ENCODE measurements at places on chromosomes 5 and 9.

- DNase-seq, result no peak
These were observed 70.5 kb downstream of the APBA1 start for GRCh38 chr9:69601698-69602097.

DNA sequence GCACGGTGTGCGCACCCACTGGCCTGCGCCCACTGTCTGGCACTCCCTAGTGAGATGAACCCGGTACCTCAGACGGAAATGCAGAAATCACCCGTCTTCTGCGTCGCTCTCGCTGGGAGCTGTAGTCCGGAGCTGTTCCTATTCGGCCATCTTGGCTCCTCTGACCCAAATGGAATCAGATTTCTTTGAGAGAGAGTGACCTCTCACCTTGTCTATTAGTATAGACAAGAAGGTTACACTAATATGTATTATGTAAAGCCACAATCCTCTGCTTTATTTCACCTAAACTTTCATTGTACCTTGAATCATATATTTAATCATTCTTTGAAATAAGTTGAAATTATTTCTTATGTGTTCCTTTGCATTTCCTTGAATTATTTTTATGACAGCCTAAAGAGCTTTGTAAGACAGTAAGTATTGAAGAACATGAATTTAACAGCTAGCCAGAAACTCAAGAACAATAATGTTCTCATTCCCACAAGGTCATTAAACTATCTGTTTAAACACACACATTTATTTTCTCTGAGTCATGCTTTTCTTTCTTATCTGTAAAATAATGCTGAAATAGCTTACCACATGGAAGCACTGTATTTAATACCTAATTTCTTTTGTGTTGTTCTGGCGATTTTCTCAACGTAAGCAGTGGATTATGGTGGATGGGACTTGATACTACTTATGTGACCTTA is 91.8 kb upstream of the DMRTA1 start:
- DNase-seq, result no peak

DNA sequence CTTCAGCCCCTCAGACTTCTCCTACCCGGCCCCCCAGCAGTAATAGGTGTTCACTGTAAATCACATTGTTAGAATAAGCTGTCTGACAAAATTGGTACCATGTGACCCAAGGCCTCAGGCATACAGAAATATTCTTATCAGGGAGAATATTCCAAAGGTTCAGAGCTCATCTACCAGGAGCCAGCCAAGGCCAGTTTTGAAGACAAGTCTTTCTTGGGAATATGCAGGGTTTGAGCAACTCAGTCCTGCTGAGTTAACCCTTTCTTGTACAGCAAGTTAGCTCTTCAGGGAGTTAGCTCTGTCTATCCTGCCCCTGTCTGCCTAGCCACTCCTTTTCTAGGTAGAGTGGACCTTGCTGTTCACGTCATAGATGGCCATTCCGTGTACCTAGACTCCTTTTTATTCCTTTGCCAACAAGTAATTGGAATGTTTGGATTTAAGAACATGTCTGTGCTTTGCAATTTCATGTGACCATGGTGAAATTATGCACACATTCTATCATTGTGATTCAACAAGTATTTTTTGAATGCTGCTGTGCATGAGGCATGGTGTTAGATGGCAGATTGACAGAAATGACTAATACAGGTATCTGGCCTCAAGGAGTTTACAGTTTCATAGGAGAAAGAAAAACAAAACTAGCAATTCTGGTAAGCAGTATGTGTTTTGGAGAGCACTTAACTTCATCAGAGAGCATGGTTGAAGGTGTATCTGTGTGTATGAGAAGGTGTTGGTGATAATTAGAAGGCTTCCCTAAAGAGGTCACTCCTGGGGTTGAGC is 22.6 kb downstream of the TGFBR1 start:
- DNase-seq, result no peak

GRCh38 chr9:92141144-92142129 is 26.2 kb upstream of the SPTLC1 start:
- DNase-seq, result no peak

DNA sequence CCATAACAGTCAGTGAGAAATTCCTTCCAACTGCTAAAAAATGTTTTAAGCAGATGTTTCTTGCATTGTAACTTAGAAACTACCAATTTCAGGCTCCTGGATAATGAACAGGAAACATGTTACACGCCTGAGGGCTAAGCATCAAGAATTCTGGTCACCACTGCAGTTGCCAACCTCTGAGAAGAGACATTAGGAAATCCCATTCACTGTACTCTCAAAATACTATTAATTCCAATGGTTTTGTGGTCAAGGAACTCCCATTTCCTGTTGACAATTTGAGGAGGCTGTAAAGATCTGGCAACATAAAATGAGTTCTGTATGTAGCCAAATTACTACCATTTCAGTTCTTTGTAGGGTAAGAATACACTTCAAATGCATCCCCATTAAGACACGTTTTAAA is 456.0 kb upstream of the MEF2C start:
- no peak for DNase-seq

DNA sequence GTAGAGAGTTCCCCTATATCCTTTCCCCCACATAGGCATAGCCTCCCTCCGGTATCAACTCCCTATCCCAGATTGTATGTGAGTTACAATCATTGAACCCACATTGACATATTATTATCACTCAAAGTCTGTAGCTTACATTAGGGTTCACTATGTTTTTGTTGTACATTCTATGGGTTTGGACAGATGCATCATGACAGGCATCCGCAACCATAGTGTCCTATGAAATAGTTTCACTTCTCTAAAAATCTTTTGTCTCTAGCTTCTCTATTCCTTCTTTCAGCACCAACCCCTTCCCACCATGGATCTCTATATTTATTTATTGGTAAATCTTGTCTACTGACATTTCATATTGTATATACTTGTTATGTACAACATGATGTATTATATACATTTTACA is 31.6 kb downstream of the TAF11L14 start:
- no peak for DNase-seq

- DNase-seq, result no peak
These were observed 16.2 kb upstream of the ITGA1 start for GRCh38 chr5:52771343-52772039.

Data from colonic mucosa (tissue), 4 donors.